GM13976 (cell line): ENCODE measurements at places on chromosomes 3 and 15.

GRCh38 chr3:178300441-178300959 is 235.7 kb upstream of the KCNMB2 start:
- no peak for DNase-seq

- DNase-seq = no peak
Observed at GRCh38 chr3:43709022-43709421, 18.3 kb downstream of the ABHD5 start.

GRCh38 chr15:92005154-92005553 is 151.6 kb downstream of the SLCO3A1 start:
- no peak for DNase-seq

- no peak for DNase-seq
Observed at GRCh38 chr3:172625404-172625803, 85.5 kb downstream of the NCEH1 start.

- DNase-seq = peak; percentile 45
Observed at GRCh38 chr3:189563853-189564563, 67.2 kb upstream of the TP63 start.

DNA sequence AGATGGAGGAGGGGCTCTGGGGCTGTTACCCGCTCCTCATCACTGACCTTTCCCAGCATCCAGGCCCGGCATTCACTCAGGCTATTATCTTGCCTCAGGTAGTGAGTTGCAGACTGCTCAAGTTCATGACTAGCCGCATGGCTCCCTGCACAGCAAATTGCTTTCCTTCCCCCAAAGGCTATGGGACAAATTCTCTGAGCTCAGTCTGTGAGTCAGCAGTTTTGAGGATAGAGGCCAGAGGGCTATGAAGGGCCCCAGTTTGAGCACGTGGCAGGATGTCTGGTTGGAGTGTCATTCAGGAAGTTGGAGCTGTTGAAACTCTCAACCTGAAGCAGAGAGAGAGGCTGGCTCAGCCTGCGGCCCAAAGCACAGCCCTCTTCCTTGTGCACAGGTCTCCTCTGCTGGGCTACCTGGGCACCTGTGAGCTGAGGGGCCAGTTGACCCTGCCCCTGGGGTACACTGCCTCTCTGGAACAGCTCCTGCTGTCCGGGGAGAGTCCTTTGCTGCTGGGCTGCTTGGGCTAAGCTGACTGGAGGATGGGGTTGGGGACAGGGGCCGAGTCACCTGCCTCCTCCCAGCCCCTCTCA is 7.9 kb downstream of the FAH start:
- peak; percentile 61 for DNase-seq

- no peak for DNase-seq
Observed at GRCh38 chr3:16449369-16449768, 64.1 kb downstream of the RFTN1 start.

GRCh38 chr3:61981060-61981459 is 392.3 kb downstream of the FEZF2 start:
- DNase-seq = no peak

- no peak for DNase-seq
Observed at GRCh38 chr15:101246391-101246790, 5.5 kb downstream of the CHSY1 start.

- DNase-seq = no peak
Observed at GRCh38 chr3:15345066-15345607, 12.8 kb upstream of the SH3BP5 start.

GRCh38 chr3:144487011-144487410 is 515.4 kb downstream of the DIPK2A start:
- DNase-seq = no peak

DNA sequence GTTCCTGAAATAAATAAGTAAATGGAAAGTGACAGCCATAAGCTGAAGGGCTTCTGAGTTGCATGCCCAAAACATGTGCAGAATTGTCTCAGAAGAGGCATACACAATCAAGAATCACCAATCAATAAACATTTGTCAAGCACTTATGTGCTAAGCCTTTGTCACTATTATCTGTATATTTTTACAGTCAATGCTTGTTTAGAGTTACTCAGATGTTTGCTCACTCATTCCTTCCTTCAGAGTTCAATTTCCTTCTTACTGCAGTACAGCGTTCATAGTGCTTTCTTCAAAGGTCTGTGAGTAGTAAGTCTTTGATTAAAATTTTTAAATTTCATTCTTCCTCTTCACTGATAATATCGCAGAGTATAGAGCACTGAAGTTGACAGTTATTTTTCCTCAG is 17.2 kb downstream of the FOXL2NB start:
- DNase-seq = no peak

- DNase-seq = no peak
Observed at GRCh38 chr3:33019981-33020380, 68.5 kb downstream of the CCR4 start.

- DNase-seq = no peak
Observed at GRCh38 chr3:143103652-143104051, 15.9 kb upstream of the CHST2 start.

- DNase-seq = no peak
Observed at GRCh38 chr15:78537266-78537905, 2.9 kb upstream of the PSMA4 start.

- no peak for DNase-seq
Observed at GRCh38 chr15:100033140-100033857, 300.1 kb upstream of the LYSMD4 start.

DNA sequence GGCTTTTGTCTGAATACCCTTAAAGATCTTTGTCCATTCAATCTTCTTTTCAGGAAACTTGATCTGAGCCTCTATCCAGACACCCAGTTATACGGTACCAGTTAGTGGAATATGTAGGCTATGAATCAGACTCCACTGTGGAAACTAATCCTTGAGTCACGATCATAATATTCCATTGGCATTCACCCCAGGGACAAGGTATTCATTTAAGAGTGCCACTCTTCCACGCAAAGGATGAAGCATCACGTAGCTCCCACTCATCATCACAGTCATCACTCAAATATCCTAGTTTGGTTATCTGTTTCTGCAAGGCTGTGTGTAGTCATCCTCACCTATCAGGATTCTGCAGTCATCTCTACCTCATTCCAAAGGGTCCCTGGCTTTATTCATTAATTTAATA is 85.6 kb downstream of the NEDD4 start:
- DNase-seq = no peak

DNA sequence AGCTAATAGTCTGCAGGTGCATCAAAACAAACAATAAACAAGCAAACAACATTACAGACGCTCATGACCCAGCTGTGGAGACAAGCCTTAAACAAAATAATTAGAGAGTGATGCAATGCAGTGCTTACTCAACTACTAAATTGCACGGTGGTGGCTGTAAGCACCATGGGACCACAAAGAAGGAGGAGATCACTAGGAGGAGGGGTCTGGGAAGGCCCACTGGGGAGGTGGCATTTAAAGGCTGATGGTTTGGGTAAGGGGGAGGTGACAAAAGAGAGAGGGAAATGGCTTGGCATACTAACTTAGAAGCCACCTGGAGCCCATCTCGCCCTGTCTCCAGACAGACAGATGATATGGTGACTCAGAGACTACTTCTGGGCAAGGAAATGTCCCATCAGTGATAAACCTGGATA is 516.7 kb downstream of the FOXP1 start:
- DNase-seq = no peak

GRCh38 chr3:107524326-107524840 is 1.6 kb downstream of the BBX start:
- DNase-seq = peak; percentile 42

DNA sequence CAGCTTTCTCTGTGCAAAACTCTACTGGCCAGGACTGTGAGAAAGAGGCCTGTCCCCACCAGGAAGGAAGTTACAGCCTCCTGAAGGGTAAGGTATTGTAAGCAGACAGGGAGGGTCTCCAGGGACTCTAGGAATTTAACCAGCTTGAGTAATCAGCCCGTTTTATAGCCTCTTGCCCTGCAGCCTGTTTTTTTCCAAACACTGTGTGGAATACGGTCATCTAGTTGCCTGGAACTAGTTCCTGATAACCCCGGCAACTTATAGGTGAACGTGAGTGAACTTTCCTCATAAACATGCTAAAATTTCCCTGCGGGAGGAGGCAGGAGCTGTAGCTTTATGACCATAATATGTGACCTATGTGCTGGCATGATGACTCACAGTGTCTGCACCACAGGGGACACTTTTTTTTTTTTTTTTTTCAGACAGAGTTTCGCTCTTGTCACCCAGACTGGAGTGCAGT is 60.1 kb upstream of the DAZL start:
- no peak for DNase-seq

DNA sequence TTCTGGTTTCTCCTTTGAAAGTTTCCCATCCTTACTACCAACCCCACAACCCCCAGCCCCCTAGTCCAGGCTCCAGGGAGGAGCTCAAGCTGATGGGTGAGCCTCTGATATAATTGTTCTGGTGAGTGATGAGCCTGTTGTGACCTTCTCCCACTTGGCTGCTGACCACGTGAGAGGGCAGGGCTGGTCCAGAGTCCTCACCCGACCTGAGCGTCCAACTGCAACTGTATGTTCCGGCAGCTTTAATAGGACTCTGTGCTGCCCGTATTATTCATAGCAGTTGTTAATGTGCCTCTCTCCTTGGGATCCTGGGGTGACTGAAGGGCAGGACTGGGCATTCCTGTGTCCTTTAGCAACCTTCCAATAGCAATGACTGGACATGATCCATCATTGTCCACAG is 56.2 kb downstream of the B3GNT5 start:
- DNase-seq = no peak

DNA sequence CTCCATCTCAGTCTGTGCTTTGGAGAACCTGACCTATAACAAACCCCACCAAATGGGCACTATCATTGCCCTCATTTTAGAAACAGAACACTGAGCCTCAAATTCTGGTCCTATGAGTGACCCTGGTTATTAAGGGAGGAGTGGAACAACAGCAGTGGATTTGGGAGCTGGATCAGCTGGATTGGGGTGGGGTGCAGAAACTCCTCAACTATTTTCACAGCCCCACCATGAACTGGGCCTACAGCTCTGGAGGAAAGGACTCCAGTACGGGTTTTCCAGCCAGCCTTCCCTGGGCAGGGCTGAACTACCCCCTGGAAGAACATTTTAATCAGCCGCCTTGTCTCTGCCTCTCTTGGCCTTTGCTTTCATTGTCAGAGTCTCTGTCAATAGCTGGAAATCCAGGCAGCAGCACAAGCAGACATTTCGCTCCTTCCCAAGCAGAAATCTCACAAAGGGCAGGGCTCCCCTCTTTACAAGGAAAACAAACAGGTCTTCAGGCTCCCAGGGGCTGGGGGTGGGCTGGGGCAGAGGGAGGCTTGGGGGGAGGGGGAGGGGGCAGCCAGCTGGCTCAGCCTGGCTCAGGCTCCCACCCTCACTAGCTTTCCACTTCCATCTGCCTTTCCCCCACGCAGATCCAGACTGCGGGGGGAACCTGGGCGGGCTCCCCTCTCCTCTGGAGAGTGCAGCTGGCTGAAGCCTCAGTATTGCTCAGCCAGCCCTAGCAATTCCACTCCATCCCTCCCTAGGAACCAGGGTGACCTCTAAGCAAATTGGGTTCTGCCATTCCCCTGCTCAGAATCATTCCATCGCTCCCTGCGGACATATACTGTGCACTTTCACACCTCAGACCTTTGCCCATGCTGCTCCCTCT is 13.7 kb upstream of the TLE3 start:
- DNase-seq = no peak

DNA sequence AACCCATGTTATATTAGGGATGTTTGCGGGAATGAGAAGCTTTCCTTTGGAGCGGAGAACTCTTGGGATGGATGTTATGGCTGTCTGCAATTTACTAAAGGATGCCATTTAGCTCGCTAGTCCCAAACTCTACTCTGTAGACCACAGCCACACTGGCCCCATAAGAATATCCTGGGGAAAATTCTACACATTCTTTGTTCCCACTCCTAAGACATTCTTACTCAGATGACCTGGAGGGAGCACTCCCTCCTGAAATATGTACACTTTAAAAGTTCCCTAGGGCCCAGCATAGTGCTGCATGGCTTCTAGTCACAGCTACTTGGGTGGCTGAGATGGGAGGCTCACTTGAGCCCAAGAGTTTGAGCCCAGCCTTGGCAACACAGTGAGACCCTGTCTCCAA is 288.7 kb upstream of the RORA start:
- no peak for DNase-seq

GRCh38 chr3:38165722-38166387 is 518 bp downstream of the OXSR1 start:
- peak; percentile 68 for DNase-seq

DNA sequence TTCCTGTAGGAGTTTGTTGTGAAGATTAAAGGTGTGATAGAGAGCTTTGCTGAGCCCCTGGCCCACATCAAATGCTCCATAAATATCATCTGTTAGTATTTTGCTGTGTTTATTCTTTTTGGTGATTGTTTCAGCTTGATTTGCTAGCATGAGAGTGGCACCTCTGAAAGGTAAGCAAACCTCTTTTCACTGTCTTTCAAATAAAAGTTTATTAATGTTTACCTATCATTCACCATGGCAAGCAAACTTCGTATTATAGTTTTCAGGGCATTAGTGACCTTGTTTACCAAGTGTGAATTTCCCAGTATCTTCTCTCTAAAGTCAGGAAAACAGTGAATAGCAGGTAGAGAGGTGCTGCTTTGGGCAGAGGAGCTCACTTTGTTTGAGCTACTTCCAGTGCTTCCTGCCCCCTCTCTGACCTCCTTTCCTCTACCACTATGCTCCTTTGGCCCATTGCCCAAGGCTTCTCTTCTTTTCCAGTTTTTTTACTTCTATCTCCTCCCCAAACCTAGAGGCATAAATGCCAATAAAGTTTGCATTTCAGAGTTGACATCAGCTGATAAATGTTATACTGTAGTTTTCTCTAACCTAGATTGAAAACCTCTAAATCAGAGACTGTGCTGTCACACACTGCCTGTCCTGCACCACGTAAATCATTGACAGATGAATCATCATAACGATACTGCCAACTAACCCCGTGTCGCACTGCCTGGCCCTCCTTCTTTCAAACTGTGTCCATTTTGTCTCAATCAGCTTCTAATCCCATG is 569.0 kb downstream of the TUSC7 start:
- no peak for DNase-seq

GRCh38 chr15:68578980-68579935 is at the start of gene CORO2B:
Gene CORO2B (plus strand): TSS chr15:68578993. CDS start chr15:68579263, 270 bp downstream.
- no peak for DNase-seq

- DNase-seq = peak; percentile 53
Observed at GRCh38 chr15:32723171-32723948, 5.6 kb downstream of the GREM1 start.

DNA sequence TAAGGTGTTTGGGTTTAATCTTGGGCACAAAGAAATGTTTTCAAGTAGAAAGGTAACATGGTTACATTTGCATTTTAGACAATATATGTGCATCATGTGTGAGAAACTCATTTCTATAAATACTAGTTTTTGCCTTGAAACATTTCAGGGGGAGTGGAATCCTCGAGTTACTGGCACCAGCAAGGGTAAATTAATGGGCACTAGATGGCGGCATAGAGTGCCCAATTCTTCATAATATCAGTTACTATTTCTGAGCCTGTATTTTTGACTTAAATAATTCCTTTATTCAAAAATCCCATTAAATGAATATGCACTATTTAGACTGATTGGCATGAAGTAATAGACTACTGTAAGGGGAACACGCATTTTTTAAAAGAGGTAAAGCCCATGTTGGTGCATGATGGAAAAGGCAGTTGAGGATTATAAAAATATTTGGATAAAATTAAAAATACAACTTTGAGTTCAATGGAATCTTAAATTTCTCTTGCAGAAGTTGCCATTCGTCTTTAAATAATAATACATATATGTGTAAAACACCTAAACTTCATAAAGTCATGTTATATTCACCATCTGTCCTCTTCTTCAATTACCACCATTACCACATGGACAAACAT is 106.3 kb downstream of the ZBTB20 start:
- DNase-seq = peak; percentile 32

- DNase-seq = no peak
Observed at GRCh38 chr3:52144796-52145735, 9.2 kb downstream of the POC1A start.
